ENCODE measurements at places on chromosomes 1 and 21. TPM values are rescaled to one million over a fixed set of nuclear protein-coding genes. Genes with fewer than 3 reads are reported as not detected.

CYYR1 gene
- 5.2 TPM for total RNA-seq

LRRC38 gene
- not detected for total RNA-seq

MAEL gene
- total RNA-seq = not detected

NCAM2 gene
- 2.1 TPM for total RNA-seq

VPS45 gene
- 31.7 TPM for total RNA-seq

DDAH1 gene
- 24.6 TPM for total RNA-seq

CDC73 gene
- 77.5 TPM for total RNA-seq

LY9 gene
- total RNA-seq = 3.2 TPM

- DNase-seq = no peak
Measured at GRCh38 chr1:147902253-147902845, at the start of gene GJA8. TSS of gene GJA8 (plus strand) at chr1:147902795. CDS start at chr1:147907956, 5,161 bp downstream.

- DNase-seq = no peak
Measured at GRCh38 chr1:234649432-234650081, 39.6 kb upstream of the IRF2BP2 start.

GRCh38 chr1:202179828-202180750 is 13.5 kb upstream of the LGR6 start:
- DNase-seq = no peak

GRCh38 chr1:16175610-16176553 is 20.0 kb upstream of the EPHA2 start:
- peak; percentile 86 for DNase-seq

DNA sequence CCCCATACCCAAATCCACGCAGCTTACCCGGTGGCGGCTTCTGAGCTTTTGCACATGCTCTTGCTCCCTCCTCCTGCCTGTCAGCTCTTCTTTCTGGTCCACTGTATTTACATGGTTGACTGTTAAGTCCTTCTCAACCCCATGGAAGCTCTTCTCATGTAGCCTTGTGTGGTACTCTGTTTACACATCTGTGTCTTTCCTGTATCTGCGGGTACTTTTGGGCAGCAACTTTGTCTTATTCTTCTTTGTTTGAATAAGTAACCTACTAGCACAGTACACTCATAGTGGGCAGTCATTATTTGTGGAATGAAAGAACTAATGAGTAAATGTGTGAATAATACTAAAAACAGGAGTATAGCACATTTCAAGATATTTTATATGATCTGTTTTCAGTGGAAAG is 88.5 kb upstream of the GPR88 start:
- DNase-seq = no peak

All from upper lobe of left lung (tissue), 6 donors.